ENCODE measurements at places on chromosomes 3 and 15. TPM values are rescaled to one million over a fixed set of nuclear protein-coding genes. Genes with fewer than 3 reads are reported as not detected.

The PLSCR5 gene
- polyA plus RNA-seq = not detected

The C3orf85 gene
- polyA plus RNA-seq = not detected

The TF gene
- polyA plus RNA-seq = not detected

The DPH6 gene
- polyA plus RNA-seq = 21.3 TPM

GRCh38 chr3:150248116-150248887 is 159.8 kb upstream of the TSC22D2 start:
- no peaks in the 10 kb centered on the region for H3K27me3 ChIP-seq
- DNase-seq = no peak
- no peak overlapping the region for H3K27ac ChIP-seq
- H3K36me3 ChIP-seq = no peaks in the 10 kb centered on the region
- H3K4me3 ChIP-seq = no peak overlapping the region

DNA sequence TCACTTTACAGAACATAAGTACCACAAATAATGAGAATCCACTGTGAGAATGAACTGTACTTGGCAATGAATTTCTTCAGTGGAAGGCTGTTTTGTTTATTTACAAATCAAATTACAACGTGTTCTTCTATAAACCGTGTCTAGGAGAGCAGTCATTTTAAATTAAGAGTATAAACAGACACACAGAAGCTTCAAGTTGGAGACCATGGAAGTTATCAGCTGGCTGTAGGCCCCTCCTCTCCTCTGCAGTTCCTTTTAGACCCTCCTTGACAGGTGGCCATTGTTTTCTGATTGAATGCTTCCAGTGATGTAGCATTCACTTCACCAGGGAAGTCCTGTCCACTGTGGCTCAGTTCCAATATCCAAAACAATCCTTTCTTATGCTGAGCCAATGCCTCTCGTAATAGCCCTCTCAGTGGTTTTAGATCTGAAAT is 7.3 kb upstream of the MAPK6 start:
- H3K4me3 ChIP-seq = no peak overlapping the region
- no peak for DNase-seq
- H3K27me3 ChIP-seq = no peaks in the 10 kb centered on the region

- no peaks in the 10 kb centered on the region for H3K27me3 ChIP-seq
- DNase-seq = no peak
- no peak overlapping the region for H3K4me3 ChIP-seq
- no peak overlapping the region for H3K27ac ChIP-seq
These were observed 69.6 kb downstream of the CHSY1 start for GRCh38 chr15:101182215-101182614.
